ENCODE measurements at places on chromosomes 7 and 10.

GRCh38 chr7:157855452-157856213 is 518.8 kb downstream of the DNAJB6 start:
- DNase-seq = no peak

DNA sequence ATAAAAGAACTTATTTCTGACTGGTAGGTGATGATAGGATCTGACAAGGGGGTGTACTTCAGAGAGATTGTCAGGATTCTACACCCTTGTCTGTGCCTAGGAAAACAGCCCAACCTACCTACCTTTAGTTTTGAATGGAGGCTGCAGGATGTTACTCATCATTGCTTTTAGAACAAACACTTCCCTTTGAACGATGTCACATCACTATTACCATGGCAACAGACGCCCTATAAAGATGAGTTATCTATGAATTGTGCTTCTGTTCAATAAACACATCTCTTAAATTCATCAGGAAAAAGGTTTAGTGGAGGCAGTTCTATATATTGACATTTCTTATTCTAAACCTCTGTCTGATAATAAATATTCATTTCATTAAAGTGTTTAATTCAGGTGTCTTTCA is 362.4 kb downstream of the CNTNAP2 start:
- no peak for DNase-seq

DNA sequence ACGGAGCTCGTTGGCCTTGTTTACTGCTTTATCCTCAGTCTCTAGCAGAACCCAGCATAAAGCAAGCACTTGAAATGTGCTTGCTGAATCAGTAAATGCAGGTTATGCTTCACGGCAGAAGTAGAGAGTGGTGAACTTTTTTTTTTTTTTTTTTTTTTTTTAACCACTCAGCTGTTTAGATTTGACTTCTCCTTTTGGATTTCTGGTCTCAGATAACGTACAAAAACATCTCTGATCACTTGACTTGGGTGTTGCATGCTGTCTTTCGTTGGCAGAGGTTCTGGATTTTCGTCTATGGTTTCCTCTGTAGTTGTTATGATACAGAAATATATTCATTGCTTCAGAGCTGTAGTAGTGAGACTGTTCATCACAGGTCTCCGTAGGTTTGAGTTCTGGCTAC is 242.5 kb upstream of the HABP2 start:
- DNase-seq = no peak

- DNase-seq = no peak
These were observed 2.0 kb downstream of the DBF4 start for GRCh38 chr7:87878208-87878735.

GRCh38 chr7:138970952-138971351 is 10.2 kb downstream of the KIAA1549 start:
- no peak for DNase-seq

DNA sequence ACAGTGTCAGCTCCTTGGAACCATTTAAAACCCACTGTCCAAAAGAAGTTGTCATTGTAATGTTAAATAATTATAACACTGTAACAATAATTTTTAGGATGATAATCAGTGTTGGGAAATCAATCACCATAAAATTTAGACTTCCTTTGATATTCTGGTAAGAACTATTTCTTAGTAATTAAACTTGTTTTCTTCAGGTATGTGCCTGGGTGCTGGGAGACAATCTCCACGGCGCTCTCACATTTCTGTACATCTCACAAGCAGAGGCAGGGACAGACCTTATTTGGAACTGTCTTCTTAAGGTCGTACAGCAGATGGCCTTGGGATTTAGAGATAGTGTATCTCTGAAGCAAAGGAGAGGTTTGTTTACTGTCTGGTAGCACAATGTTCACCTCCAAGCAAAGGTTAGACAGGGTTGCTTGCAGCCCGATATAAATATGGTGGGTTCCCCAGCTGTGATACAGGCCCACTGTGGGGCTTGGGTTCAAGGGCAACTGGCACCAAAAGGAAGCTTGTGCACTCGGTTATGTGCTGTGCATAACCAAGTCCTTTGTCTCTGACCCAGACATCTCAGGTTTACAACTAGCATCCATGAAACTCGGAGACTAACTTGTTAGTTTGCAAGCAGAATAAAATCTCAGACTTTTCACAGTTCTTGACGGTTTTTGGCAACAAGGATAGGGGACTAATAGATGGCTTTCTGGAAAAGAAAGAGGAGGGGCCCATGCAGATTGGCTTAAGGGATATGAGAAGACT is 125.5 kb downstream of the RNF32 start:
- DNase-seq = no peak

DNA sequence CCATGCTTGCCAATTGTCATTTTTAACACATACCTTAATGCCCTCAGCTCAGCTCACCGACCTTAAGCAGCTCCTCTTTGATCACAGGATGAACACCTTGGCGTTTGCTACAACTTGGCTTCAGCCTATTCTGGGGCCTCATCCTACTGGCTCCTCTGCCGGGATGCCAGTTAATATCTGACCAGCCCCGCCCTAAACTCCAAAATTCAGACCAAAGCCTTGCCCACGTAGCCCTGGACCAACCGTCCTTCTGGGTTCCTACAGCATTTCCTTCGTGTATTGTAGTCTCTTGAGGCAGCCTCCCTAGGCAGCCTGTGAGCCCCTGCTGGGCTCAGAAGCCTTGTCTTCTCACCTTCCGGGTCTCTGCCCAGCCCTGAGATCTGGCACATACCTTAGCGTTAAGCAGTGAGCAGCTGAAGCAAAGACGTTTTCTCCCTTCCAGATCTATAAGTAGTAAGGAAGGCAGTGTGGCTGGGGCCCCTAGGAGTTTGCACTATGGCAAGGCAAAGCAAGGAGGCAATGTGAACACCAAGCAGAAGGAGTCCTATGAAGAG is 836 bp downstream of the ENO4 start:
- no peak for DNase-seq

- DNase-seq = no peak
These were observed 65.4 kb downstream of the CDK14 start for GRCh38 chr7:90661290-90662151.

- no peak for DNase-seq
These were observed 221.7 kb upstream of the LYZL1 start for GRCh38 chr10:29067161-29067560.

DNA sequence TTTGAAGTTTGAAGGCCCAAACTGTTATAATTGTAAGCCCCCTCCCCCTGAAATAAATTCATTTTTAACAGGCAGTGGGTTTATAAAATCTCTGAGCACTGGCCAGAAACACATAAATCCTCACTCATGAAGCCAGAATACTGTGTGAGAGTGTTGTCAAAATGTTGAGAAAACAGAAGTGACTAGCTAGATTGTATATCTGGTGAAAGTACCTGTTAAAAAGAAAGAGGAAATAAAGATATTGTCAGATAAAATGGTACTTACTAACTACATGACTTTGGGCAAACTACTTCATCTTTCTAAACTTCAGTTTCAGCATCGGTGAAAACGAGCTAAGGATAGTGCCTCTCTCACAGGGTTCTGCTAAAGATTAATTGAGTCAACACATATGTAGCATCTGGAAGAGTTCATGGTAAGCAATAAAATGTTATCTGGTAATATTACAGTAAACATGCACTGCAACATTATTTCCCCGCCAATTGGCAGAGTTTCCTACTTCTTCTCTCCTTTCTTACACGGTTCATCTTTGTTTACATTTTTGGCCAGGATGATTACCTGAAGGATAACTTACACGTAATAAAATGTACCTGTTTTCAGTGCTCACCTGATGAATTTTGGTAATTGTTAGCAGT is 202.5 kb upstream of the CHRM2 start:
- no peak for DNase-seq

- DNase-seq = no peak
These were observed 21.0 kb downstream of the ELFN1 start for GRCh38 chr7:1691096-1691495.

- DNase-seq = no peak
These were observed 75.5 kb downstream of the HIPK2 start for GRCh38 chr7:139702313-139702731.

GRCh38 chr7:99497766-99498545 is 2.1 kb downstream of the ZNF394 start:
- DNase-seq = no peak

- no peak for DNase-seq
These were observed 620.2 kb downstream of the ANKRD7 start for GRCh38 chr7:118844748-118845147.

DNA sequence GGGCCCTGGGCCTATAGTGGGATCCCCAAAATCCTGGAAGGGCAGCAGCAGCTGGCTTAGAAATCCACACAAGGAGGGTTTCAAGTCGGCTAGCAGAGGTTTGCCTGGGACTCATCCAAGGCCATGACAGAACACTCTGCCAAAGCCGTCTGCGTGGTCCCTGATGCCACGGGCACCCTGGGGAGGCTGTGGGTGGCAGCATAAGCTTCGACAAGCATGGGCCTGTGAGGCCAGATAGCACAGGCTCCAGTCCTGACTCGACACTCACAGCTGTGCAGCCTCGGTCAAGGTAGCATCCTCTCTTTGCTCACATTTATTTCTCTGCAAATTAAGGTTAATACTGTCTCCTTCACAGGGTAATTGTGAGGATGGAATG is 138.3 kb downstream of the JCAD start:
- DNase-seq = no peak

GRCh38 chr10:94285271-94285670 is 77.5 kb downstream of the NOC3L start:
- DNase-seq = no peak

- DNase-seq = no peak
These were observed 16.2 kb downstream of the SVIL start for GRCh38 chr10:29618341-29619171.

GRCh38 chr10:82609845-82610244 is 734.9 kb downstream of the NRG3 start:
- DNase-seq = no peak

DNA sequence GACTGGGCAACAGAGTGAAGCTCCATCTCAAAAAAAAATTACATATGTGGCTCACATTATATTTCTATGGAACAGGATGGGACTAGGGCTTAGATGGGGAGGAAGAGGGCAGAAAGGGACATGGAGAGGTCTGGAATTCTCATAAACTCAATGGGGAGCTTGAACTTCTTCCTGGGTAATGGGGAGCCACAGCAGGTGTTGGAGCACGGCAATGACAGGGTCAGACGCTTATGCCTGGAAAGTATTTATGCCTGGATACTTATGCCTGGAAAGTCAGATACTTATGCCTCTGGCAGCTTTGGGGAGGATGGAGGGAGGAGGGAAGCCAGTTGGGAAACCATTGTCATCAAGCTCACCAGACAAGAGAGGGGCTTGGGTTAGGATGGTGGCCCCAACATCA is 36.8 kb downstream of the TMEM130 start:
- no peak for DNase-seq

GRCh38 chr7:95758187-95758586 is 14.2 kb upstream of the DYNC1I1 start:
- no peak for DNase-seq

DNA sequence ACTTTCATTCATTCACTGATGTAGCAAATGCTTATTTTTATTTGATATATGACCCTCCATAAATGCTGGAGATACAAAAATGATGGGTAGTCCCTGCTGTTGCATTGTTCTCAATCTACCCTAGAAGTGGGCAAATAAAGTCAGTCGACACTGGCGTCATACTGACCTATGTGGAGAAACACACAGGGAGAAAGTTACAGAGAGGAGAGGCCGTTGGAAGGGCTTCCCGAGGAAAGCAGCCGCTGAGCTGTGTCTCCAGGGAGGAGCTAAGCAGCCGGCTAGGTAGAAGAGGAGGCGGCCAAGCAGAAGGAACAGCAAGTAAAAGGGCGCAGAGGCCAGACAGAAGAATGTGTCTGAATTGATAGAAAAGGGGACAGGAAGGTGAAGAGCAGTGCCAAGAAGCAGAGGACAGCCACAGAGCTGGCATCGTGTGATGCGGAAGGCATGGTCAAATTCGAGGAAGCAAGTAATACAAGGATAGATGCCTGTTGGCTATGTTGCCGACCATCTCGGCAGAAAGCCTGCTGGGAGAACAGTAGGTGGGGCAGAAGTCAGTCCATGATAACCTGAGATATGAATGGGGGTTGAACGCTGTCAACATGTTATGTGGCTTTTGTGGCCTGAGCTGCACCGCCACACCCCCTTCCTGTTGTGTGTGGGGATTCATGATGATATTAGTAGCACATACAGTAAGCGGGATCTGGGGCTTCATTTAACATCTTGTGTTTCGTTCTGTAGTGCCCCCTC is 25.9 kb downstream of the ST8SIA6 start:
- no peak for DNase-seq

DNA sequence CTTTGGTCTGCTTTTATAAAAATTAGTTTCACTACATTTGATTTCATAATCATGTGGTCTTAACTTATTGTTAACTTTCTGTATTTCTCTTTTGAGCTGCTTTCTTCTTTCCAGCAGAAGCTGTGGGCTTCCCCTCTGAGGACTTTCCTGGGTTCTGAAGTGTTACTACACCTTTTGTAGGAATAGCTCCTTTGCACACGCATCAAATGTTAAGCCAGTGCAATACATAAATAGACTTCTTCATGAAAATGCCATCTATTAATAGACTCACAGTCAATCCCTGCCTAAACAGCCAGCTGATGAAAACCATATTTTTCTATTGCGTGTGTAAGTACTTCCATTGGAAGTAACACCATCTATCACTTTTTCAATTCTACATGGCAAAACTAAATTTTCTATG is 1.5 kb downstream of the ABCB4 start:
- no peak for DNase-seq

GRCh38 chr7:81062755-81063154 is 143.9 kb upstream of the SEMA3C start:
- DNase-seq = no peak

DNA sequence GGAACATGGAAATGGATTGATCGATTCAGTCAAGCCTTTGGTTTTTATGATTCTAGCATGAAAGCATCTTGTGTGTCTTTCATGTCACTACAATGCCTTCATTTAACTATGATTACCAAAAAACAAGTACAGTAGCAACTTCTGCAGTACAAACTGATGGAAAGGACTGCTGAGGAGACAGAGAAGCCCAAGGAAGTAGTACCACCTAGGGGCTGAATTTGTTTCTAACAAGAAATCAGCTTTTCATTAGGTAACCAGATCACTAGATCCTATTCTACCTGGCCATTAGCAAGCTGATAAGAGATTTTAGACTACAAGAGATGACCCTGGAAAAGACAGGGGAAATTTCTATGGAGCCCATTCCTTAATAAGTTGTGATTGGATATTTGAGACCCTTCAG is 3.2 kb upstream of the IFIT1 start:
- DNase-seq = no peak

Measured in GM19239 (cell line).